ENCODE measurements at places on chromosomes 12 and 14.
A peak's percentile ranks its signal among the peaks of the same experiment; 100 is the strongest.

DNA sequence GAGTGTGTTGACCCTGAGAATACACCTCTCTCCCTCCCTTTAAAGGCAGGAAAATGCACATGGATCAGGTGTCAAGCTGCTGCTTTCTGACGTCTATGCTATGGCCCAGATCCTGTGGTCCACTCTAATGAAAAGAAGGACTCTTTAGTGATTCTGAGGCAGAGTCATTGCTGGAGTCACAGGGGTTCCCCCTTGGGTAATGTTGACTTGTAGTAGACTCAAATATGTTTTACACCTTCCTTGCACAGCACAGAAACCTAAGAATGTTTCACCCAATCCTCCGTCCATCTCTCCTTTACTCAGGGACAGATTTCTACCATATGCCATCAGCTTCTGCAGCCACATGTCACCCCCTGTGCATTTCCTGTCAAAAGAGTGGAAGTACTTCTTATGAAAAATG is 525.4 kb downstream of the TMEM121 start:
- no peak for DNase-seq

DNA sequence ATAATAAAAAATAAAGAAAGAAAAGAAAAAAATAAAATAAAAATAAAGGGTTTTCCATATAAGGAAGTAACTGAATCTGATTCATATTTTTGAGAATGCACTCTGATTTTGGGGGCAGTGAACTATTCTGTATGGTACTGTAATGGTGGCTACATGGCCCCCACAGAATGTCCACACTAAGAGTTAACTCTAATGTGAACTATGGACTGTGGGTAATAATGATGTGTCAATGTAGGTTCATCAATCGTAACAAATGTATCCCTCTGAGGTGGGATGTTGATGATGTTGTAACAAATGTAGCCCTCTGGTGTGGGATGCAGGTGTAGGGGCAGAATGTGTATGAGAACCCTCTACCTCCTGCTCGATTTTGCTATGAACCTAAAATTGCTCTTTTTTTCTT is 13.8 kb downstream of the KRT8 start:
- no peak for DNase-seq

- no peak for DNase-seq
Measured at GRCh38 chr12:21516281-21516680, 9.8 kb upstream of the SPX start.

GRCh38 chr12:113674302-113674701 is 202.6 kb upstream of the LHX5 start:
- no peak for DNase-seq

DNA sequence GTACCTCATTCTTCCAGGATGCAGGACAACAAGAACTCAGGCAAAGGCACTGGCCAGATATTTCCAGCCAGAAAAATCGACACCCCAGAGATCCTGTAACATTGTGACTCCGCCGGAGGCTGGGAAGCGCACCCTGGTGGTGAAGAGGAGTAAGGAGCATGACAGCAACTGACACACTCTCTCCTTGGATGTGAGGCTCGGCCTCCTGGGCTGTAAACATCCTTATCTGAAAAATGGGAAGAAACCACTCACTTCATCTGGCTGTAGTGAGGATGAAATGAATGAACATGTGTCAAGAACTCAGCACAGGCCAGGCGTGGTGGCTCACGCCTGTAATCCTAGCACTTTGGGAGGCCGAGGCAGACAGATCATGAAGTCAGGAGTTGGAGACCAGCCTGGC is 27.5 kb downstream of the TCHP start:
- peak; percentile 34 for DNase-seq

- no peak for DNase-seq
Measured at GRCh38 chr14:94921882-94922585, 152.1 kb upstream of the GSC start.

- no peak for DNase-seq
Measured at GRCh38 chr12:116808113-116809105, 70.3 kb downstream of the RNFT2 start.

DNA sequence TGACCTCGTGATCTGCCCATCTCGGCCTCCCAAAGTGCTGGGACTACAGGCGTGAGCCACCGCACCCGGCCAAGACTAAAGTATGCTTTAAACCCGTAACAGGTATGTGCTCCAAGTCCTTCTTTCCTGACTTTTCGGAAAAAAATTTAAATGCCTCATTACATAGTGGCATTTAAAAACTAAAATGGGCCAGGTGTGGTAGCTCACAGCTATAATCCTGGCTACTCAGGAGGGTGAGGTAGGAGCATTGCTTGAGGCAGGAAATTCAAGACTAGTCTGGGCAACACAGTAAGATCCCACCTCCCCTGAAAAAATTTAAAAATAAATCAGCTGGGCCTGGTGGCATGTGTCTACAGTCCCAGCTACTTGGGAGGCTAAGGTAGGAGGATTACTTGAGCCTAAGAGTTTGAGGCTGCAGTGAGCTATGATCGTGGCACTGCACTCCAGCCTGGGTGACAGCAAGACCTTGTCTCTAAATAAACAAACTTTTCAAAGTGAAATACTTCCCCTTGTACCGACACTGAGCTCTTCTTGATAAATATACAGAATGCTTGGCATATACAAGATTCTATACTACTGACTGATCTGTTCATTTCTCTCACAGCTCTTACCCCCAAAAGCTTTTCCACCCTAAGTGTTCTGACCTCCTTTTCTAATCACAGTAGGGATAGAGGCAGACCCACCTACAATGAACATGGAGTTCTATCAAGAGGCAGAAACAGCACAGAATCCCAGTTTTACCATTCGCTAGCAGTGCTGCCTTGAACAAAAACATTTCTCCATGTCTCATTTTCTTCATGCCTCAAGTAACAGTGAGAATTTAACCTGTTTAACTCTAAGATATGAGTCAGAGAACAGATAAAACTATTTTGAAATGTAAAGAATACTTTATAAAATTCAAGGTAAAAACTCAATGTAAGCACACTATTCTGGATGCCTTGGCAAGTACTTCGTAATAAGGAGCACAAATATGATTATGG is 7.9 kb downstream of the PPP4R3A start:
- DNase-seq: no peak

- no peak for DNase-seq
Measured at GRCh38 chr14:65044596-65044959, 57.7 kb downstream of the MAX start.

GRCh38 chr14:54610051-54610977 is 43.4 kb downstream of the SAMD4A start:
- DNase-seq: no peak

DNA sequence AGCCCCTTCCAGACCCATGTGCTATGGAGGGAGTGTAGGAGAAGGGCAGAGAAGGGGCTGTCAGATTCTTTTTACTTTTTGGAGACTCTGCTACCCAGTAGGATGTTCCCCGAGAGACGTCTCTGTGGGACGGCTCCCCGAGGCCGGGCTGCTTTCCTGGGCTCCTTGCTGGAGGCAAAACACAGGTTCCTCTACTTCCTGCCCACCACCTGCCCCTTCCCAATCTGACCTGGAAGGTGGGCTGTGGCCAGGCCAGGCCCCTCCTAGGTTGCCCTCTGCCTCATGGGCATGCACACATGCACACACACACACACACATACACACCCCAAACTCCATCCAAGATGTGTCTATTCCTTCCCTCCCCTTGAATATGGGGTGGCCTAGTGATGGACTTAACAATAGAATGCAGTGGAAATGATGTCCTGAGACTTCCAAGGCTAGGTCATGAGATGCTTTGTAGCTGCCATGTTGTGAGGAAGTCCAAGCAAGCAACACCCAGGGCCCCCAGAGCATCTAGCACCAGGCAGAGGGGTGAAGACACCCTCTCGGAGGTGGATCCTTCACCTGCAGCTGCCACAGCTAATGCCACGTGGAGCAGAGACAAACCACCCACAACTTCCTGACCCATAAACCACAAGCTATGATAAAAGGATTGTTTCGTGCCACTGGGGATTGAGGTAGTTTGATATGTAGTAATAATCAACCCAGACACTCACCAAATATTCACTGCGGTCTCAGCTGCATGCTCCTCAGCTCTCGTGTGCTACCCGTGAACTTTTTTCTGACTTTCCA is 1.6 kb upstream of the ASB2 start:
- DNase-seq: no peak

GRCh38 chr12:93137656-93138612 is 208.8 kb upstream of the EEA1 start:
- DNase-seq: peak; percentile 78

- peak; percentile 44 for DNase-seq
Measured at GRCh38 chr12:57214398-57214781, 2.2 kb upstream of the NXPH4 start.

All from MG63 (cell line).